Sigmoid colon (tissue), 7 donors: ENCODE measurements at places on chromosomes 1 and 21. TPM values are rescaled to one million over a fixed set of nuclear protein-coding genes. Genes with fewer than 3 reads are reported as not detected.

- H3K4me1 ChIP-seq: peaks cover 23% of the 10 kb centered on the region
- H3K27me3 ChIP-seq: no peaks in the 10 kb centered on the region
- H3K4me3 ChIP-seq: no peak overlapping the region
- H3K36me3 ChIP-seq: peaks cover 7% of the 10 kb centered on the region
- H3K27ac ChIP-seq: no peak overlapping the region
- peak; percentile 15 for DNase-seq
Observed at GRCh38 chr1:156204686-156205085, 8.1 kb upstream of the PMF1 start.

- H3K27ac ChIP-seq: peak overlapping the region; percentile 63
- peaks cover 99% of the 10 kb centered on the region for H3K36me3 ChIP-seq
- H3K27me3 ChIP-seq: no peaks in the 10 kb centered on the region
- H3K4me1 ChIP-seq: no peaks in the 10 kb centered on the region
- no peak overlapping the region for H3K4me3 ChIP-seq
- DNase-seq: peak; percentile 60
Observed at GRCh38 chr21:46118316-46119143, 20.6 kb downstream of the COL6A2 start.

DNA sequence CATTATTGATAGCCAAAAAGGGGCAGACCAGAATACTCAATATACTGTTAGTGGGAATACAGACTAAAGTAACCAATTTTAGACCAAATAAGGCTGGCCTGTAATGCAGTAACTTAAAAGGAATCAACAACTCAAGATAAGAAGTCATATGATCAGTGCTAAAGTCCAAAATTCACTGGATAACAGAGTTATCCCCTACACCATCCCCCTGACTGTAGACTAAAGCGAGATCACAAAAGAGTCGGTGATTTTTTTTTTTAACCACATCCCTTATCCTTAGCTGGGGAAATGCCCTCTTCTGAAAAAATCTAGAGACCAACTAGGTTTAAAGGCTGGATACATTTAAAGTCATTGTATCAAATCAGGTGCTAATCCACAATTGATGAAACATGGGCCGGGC, 7.7 kb downstream of the UBR4 start:
- no peak overlapping the region for H3K4me3 ChIP-seq
- H3K27me3 ChIP-seq: no peaks in the 10 kb centered on the region
- peaks cover 21% of the 10 kb centered on the region for H3K36me3 ChIP-seq
- DNase-seq: no peak
- H3K4me1 ChIP-seq: peaks cover 40% of the 10 kb centered on the region

- H3K4me3 ChIP-seq: no peak overlapping the region
- H3K36me3 ChIP-seq: no peaks in the 10 kb centered on the region
- H3K27ac ChIP-seq: no peak overlapping the region
- DNase-seq: no peak
- H3K27me3 ChIP-seq: no peaks in the 10 kb centered on the region
Observed at GRCh38 chr1:79188337-79188736, 181.8 kb upstream of the ADGRL4 start.

DNA sequence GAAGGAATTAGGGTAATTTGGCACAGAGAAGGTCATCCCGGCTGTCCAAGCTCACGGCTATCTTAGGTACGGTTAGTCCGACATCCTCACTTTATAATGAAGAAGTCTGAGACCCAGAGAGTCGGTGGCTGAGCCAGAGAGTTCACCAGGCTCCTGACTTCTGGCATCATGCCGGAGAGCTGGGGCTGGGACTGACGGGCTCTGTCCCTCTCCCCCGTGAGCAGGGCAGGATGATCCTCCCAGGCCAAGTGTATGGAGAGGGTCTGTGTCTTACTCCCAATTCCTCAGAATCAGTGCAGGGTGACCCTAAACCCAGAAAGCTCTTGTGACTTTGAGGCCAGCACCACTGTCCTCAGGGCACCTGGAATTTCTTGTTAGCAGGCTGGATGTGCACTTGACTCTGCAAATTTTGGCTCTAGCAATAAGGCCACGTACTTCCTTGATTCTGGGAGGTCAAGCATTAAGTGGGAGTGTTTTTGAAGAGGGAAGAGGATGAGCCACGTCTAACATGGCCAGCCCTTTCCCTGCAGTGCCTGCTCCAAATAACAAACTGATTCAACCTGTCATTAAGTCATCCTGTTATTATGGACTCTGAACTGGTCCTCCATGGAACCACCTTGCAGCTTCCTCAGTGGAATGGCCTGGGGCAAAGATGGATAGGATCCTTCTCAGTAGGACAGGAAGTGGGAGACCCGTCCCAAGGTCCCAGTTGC, 20.8 kb upstream of the BTG2 start:
- no peak for DNase-seq
- H3K27ac ChIP-seq: peak overlapping the region; percentile 94
- no peaks in the 10 kb centered on the region for H3K4me1 ChIP-seq
- no peak overlapping the region for H3K4me3 ChIP-seq
- H3K36me3 ChIP-seq: no peaks in the 10 kb centered on the region
- H3K27me3 ChIP-seq: no peaks in the 10 kb centered on the region

DNA sequence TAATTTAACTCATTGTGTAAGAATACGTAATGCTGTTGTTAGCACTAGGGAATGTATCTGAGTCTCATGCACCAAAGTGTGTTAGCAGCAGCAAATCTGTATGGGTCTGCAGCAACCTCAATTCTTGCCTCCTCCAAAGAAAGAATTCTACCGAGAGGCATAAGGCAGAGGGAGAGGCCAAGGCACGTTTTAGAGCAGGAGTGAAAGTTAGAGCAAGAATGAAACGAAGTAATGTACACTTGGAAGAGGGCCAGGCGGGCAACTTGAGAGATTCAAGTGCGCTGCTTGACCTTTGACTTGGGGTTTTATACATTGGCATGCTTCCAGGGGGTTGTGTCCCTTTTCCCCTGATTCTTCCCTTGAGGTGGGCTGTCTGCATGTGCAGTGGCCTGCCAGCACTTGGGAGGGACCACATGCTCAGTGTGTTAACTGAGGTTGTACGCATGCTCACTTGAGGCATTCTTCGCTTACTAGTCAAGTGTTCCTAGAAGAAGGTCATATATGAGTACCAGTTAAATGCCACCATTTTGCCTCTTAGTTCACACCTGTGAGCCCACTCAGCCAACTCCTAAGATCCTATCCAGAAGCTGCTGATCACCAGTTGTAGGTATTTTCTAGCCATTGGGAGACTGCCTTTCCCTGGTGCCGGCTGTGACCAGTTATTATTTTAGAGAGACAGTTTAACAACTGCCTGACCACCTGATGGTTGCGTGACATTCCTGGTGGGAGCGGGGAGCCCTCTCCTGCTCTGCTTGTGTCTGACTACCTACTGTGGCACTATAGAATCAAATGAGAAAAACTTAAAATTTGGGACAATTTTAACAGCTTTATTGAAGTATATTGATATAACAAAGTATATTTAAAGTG, 2.7 kb upstream of the CNN3 start:
- no peaks in the 10 kb centered on the region for H3K36me3 ChIP-seq
- DNase-seq: no peak
- H3K4me1 ChIP-seq: peaks cover 37% of the 10 kb centered on the region
- no peaks in the 10 kb centered on the region for H3K27me3 ChIP-seq
- peak overlapping the region; percentile 98 for H3K27ac ChIP-seq

Gene GGPS1
- total RNA-seq: 29.5 TPM

Gene KCNJ9
- under 0.01 TPM for total RNA-seq

Gene MAPKAPK2
- total RNA-seq: 32.7 TPM

Gene OR2M3
- total RNA-seq: not detected
